ENCODE measurements at places on chromosomes 3 and 15.

- no peak for DNase-seq
Observed at GRCh38 chr3:79872483-79872882, 104.7 kb upstream of the ROBO1 start.

GRCh38 chr3:130795396-130795795 is 48.8 kb upstream of the PIK3R4 start:
- DNase-seq: no peak

DNA sequence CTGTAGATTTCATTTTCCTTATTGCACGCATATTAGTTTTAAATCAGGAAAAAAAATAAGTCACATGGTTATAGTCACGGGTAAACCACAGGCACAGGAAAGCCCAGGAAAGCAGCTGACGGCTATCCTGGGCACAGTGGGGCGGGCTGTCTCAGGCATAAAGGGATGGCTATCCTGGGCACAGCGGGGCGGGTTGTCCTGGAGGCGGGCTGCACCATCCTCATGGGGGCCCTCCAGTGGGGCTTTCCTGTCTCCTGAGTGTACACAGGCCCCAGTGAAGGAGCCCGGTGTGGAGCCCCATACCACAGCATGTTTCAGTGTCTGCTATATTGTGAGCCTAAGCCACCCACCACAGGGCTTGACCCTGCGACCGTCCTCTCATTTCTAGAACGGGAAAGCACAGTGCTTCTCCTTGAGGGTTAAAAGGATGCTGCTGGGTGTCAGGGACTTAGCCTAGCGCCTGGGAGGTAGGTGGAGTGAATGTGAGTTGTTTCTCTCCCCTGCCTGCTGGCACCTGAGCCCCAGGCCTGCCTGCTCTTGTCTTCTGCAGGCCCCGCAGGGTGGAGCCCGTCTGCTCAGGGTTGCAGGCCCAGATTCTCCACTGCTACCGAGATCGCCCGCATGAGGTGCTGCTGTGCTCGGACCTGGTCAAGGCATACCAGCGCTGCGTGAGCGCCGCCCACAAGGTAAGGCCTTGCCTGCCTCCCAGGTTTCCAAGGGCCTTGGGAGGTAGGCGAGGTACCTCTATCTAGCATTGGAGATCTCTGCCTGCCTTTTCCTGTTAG is 25.9 kb upstream of the PLXNA1 start:
- no peak for DNase-seq

DNA sequence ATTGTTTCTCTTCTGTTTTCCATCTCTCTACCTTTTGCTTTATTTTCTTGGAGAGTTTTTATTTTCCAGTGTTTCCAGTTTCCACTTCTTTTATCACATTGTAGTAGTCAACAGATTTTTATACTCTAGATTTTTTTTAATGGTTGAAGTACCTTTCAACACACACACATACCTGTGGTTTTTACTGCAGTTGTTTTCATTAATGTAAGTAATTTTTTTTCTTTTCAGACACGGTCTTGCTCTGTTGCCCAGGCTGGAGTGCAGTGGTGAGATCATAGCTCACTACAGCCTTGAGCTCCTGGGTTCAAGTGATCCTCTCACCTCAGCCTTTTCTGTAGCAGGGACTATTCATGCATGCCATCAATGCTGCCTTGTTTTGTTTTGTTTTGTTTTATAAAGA is 472.5 kb upstream of the SGO1 start:
- DNase-seq: no peak

- no peak for DNase-seq
Observed at GRCh38 chr15:82907350-82907749, 45.2 kb downstream of the HOMER2 start.

- no peak for DNase-seq
Observed at GRCh38 chr3:58361866-58362265, 29.2 kb downstream of the PXK start.

Data from stimulated activated CD4-positive, alpha-beta T cell treated with anti-CD3 and anti-CD28 coated beads, Interleukin-12 subunit alpha, Interleukin-12 subunit beta, amount 100 ng/mL, for 48 hours (primary cell).